OCI-LY7 (cell line): ENCODE measurements at places on chromosomes 5 and 9.

GRCh38 chr5:26700759-26701384 is 337.5 kb downstream of the CDH9 start:
- DNase-seq = peak; percentile 11

DNA sequence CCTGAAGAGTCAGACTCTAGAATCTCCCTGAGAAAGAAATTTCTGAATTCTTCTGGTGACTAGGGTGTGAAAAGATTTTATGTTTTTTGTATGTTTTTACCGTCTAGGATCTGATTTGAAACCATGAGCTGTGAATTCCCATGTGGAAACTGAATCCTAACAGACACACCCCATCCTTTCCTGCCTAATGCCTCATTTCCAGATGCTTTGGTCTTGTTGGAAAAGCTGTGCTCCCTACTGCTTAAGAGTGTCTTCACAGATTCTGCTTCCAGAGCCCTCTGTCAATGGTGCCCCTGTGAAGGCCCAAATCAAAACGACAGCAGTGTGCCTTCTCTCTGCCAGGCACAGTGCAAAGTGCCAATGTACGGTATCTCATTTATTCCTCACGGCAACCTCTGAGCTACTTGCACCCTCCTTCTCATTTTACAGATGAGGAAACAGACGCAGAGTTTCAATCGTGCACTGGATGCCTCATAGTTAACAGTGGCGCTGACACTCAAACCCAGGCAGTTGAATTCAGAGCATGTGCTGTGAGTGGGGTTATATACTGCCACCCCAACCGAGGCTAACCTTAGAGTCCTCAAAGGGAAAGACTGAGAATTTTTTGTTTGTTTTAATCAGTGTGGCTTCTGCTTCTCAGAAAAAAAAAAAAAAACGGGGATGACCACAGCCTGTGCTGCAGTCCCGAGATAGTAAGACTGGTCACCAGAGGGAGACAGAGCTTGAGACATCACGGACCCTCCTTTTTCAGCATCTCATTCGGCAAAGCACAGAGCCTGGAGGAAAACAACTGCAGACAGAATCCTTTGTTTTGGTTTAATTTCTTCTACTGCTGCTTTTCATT is 188.4 kb downstream of the SNCAIP start:
- DNase-seq = peak; percentile 3

DNA sequence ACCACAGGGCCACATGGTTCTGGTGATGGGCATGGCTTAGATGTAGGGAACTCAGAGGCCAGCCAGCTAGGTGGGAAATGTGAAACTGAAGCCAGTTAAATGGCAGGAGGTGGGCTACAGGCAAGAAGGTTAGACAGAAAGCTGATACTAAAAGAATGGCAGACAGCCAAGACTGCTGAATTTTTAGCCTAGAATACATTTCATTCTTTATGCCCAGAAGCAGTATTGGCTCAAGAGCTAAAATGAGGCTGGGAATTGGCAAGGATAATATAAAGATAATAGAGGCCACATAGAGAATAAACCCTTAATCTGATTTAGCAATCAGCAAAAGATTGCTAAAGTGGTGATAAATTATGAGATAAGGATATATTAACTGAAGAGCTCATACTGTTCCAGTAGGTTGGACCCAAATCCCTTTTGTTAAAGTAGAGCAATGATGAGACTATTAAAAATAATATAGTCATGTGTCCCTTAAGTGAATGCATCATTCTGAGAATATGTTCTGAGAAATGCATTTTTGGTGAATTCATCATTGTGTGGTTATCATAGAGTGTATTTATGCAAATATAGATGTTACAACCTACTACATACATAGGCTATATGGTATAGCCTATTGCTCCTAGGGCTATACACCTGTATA is 234.3 kb downstream of the CHSY3 start:
- DNase-seq = no peak

DNA sequence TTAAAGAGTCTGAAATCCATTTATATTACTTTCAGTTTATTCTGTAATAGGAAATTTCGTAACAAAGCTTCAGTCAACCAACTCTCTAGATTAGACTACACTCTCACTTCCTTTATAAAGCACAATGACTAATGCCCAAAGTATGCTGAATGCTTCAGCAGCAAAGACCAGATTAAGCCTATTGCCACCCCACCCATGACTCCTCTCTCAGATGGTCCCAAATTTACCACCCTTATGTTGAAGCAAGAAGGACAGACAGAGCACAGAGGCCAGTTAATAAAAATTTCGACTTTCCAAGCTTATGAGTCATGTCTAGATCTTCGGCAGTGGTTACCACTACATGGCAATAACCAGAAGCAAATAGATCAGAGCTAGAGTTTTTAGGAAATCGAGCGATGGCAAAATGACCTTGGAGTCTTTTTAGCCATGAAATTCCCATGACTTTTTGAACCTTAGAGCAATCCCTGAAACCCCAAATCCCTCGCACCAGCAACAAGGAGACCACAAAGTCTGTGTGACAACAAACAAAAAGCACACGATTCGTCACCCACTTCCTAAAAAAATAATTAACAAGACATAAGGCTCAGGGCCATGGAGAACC is 287.8 kb upstream of the RASA1 start:
- DNase-seq = no peak

DNA sequence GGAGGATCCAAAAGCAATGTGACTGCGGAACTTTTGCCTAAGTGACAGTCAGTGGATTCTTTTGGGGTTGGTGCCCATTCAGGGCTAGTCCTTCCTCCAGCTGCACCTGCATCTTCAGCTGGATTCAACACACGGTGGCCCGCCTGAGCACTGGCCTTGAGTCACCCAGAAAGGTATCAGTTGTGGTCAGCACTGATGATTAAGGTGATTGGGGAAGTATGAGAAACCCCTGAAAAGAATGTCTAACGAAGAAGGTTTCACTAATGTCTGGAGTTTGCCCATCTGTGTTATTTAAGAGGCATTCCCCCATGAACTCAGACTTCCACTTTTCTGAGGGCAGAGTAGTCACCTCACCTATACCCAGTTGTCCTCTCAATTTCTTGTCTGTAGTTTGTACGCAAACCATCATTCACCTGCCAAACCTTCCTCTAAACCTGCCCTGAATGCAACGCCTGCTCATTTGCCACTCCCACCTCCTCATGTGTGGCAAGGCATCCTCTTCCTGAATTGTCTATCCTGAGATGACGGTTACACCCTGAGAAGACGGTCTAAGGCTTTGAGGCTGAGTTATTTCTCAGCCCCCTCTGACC is 27.2 kb downstream of the CSF2 start:
- peak; percentile 50 for DNase-seq
